Brain pericyte (primary cell): ENCODE measurements at places on chromosomes 12 and 14.

- DNase-seq = no peak
Observed at GRCh38 chr12:48932878-48933277, 7.6 kb upstream of the FKBP11 start.

DNA sequence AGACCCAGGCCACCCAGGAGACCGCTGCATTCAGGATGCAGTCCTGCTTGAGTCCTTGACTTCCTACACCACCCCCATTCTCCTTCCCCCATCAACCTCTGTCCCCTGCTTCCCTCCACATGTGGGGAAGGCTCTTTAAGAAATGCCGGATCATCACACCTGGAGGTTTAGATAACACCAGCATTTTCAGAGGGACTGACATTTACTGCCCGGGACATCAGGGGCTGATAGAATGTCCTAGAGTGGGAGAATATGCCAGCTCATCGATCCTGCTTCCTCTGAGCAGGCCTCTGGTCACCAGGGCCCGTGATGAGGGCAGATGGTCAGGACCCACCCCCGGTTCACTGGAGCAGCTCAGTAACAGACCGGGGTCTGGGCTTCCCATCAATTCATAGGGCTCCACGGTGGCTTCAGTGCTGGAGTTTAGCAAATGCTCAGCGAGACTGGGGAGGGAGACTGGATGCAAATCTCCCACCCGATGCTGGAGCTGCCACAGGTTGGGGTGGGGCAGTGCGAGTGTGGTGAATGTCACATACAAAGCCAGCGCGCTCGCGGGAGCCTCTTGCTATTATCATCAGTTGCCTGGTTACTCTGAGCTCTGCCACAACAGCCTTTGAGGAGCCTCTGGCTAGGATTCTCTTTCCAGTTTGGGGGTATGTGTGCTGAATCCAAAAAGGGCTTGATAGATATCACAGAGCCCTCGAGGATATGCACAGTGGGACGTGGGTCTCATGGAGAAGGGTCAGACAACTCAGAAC is 111.6 kb downstream of the RBM19 start:
- no peak for DNase-seq

DNA sequence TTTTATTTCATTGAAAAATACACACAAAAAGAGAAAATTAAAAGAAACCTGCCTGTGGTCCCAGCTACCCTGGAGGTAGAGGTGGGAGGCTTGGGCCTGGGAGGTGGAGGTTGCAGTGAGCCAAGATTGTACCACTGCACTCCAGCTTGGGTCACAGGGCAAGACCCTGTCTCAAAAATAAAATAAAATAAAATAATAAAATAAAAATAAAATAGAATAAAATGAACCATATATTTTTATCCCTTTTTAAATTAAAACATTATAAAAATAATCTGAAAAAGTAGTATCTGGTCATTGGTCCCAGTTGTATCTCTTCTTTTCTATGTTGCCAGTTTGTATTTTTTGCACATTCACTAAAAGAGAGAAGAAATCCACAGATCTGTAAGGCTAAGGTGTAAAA is 16.7 kb upstream of the FAM234B start:
- DNase-seq = no peak

DNA sequence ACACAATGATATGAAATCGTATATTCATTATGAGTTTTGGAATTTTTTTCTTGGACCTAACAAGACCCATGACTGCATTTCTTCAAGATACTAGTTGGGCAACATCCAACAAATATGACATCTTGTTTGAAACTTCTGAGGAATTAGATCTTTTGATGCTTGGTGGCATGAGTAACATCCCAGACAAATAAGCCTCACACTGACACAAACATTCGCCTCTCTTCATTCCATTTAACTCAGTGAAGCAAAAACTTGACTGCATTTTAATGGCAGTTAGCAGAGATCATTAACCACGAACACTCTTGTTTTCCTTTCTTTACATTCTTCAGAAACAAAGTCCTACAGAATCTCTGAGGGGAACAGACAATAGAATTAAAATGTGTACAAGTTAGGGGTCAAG is 758.3 kb downstream of the C12orf50 start:
- DNase-seq = no peak

DNA sequence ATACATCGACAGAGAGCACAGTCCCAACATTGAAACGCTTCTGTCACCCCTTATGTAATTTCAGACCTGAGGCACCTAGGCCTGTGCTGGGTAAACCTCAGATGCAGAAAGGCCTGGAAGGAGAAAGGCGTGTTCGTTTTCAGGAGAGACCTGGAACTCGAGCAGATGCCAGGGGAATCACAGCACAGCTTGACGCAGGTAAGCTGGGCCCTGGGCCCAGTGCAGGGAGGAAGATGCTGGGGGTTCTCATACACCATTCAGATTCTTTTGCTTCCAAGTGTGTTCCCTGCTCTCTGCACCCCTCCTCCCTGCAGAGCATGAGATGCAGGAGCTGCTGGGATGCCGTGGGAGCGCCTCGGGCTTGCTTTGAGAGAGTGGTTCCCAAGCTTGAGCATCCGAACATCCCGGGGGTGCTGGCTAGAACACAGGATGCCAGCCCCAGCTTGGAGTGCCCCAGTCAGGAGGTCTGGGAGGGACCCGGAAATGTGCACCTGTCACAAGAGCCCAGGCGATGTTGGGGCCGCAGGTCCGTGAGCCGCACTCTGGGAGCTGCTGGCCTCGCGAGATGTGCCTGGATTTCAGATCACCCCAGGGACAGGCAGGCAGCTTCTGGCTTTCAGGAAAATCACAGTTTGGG is 35.9 kb downstream of the FZD10 start:
- DNase-seq = no peak

DNA sequence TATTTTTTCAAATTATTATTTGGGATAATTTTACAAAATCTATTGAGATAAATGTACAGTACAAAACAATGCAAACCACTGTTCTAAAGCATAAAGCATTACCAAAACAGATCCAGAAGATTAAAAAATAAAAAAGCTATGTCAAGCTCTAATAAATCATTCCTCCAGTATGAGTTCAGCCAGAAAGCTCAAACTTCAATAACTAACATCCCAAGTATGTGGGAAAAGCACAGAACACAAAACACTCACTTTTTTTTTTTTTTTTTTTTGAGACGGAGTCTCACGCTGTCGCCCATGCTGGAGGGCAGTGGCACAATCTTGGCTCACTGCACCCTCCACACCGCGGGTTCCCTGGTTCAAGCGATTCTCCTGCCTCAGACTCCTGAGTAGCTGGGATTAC is 11.3 kb downstream of the SAV1 start:
- DNase-seq = no peak
